Vagina (tissue), 2 donors: ENCODE measurements at places on chromosomes 5 and 9.

- DNase-seq = peak; percentile 96
Observed at GRCh38 chr5:179821298-179822058, 773 bp downstream of the SQSTM1 start.

GRCh38 chr5:24026288-24026687, 518.9 kb downstream of the PRDM9 start:
- no peak for DNase-seq

- no peak for DNase-seq
Observed at GRCh38 chr5:31375999-31376720, 155.7 kb downstream of the DROSHA start.

DNA sequence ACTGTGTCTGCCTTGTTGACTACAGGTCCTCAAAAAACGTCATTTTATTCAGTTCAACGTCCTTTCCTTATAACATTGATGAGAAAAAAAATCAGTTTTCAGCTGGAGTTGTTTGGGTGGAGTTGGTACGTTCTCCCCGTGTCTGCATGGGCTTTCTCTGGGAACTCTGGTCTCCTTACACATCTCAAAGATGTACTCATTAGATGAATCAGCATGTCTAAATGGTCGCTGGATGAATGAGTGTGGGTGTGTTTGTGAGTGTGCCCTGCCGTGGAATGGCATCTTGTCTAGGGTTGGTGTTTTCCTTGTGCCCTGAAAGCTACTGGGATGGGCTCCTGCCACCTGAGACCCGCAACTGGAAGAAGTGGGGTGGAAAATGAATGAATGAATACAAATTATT, 30.1 kb downstream of the EGR1 start:
- DNase-seq = no peak

- no peak for DNase-seq
Observed at GRCh38 chr5:50766042-50766441, 99.6 kb downstream of the PARP8 start.

DNA sequence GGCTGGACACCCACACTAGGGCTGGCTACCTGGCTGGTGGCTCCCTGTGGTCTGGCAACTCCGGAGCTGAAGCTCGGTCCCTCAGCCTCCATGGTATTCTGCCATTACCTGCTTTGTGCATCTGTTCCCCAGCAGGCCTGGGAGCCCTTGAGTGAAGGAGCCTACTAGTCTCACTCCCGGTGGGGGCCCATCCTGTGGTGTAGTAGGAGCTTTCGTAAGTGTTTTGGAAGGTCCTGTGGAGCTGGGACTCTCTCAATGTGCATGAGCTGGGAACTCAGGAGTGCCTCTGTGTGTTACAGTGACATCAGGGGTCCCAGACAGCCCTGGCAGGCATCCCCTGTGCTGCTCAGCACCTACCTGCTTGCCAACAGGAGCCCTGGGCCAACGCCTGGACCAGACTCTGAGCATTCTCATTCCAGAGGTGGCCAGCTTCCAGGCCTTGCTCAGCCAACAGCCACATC, 267.1 kb downstream of the GADD45G start:
- DNase-seq = no peak

DNA sequence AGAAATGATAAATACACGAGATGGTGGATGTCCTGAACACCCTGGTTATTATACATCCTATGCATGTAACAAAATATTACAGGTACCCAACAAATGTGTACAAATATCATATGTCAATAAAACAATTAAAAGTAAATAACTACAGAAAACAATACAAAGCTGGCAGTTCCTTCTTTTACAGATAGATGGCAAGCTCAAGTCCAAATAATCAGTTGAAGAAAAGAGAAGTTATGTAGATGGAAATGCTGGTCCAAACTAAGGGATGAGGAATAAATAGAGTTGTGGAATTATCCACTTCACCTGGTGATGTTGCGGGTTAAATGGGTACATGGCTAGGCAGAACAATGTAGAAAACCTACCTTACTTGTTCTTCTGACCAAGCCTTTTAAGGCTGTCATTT, 79.4 kb downstream of the PALM2AKAP2 start:
- no peak for DNase-seq

GRCh38 chr5:132747616-132748440, 602 bp downstream of the CCNI2 start:
- no peak for DNase-seq

DNA sequence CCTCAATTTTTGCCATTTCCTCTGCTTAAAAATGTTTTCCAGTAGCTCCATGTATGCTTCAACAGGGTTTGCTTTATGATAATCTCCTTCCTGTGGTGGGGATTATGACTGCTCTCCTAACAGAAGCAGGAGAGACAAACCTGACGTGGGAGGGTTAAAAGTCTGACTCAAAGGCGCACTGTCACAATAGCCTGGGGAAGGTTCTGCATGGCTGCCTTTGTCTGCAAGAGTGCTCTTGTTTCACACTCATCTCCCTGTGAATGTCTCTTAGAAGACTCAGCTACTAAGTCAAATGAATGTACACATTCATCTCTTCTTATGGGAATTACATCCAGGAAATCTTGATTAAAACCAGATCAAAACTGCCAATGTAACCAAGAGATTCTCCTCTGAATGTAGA, 90.9 kb upstream of the MTAP start:
- no peak for DNase-seq

DNA sequence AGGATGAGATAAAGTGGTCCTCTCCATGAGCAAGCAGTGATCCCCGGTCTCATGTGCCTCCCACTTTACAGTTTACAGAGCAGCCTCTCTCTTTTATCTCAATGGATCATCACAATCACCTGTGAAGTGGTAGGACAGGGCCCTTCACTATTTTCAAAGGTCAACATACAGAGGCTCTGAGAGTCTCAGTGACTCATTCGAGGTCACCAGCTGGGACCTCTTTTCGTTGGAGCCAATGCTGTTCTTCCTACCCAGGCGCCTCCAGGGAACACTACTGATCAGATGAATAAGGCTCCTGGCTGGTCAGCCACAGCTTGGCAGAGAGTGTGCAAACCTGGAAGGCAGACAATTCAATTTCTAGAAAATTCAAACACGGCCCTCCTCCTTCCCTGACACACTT, 16.6 kb downstream of the GGTA1 start:
- DNase-seq = no peak

DNA sequence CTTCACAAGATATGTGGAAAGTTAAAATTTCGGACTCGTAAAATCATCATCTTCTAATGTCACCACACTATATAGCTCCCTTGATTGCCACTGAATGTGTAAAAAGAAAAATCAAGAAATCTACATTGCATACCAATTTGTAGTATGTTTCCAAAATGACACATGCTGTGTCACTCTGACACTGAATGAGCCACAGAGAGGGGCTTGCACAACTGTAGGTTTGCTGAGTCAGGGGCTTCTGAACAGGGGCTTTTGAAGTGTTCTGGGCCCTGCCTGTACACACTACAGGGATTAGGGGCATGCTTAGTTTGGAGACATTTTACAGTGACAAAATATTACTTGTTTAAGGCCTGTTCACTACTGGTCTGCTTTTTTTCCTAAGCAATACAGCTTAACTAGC, 234.4 kb upstream of the GRAMD2B start:
- DNase-seq = no peak
